ELF-1 (cell line): ENCODE measurements at places on chromosomes 11 and 22.

DNA sequence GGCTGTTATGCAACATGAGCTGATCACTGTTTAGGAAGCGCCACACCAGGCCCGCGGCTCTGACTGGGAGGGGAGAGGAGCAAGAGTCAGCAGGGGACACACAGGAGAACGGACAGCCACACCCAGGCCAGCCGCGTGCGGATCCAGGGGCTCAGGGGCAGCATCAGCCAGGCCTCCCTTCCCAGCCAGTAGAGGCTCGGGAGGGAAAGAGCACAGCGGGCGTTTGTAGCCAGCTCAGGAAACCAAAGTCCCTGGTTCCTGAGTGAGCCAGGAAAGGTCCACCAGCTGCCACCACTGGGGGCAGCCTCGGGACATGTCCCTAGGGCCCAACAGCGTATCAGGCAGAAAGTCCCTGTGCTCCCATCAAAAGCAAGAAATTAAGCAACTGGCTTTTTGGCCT, 71.8 kb upstream of the PITPNB start:
- peak; percentile 92 for DNase-seq

DNA sequence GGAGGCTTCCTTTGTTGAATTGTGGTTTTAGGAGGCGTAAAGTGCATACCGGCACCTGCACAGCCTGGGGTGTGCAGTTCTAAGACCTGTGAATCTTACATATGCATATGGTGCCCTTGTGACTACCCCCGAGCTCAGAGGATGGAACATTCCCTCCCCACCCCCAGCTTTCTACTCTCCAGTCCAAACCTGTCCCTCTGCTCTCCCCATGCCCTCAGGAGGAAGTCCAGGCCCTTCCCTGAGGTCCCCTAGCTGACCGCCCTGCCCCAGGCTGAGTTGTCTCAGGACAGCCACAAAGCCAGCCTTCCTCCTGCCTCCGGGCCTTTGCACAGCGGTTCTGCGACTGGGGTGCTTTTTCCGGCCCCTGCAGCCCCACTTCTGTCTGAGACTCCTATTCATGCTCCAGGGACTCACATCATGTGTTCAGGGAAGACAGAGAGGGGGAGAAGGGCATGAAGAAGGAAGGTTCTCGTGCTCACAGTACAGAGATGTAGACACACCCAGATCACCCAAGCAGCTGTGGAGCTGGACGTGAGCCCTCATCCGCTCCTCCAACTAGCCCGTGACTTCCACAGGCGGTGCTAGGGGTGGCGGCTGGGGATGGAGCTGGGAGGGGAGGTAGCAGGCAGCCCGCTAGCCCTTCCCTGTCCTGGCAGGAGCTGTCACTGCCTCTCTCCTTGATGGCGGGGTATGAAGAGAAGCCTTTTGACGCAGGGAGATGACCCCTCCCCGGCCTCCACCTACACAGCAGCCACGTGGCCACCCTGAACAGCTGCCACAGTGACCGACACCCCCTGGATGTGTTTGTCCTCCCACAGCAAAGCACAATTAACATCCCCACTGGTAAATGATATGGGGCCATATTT, 50.8 kb downstream of the FLRT1 start:
- peak; percentile 73 for DNase-seq

DNA sequence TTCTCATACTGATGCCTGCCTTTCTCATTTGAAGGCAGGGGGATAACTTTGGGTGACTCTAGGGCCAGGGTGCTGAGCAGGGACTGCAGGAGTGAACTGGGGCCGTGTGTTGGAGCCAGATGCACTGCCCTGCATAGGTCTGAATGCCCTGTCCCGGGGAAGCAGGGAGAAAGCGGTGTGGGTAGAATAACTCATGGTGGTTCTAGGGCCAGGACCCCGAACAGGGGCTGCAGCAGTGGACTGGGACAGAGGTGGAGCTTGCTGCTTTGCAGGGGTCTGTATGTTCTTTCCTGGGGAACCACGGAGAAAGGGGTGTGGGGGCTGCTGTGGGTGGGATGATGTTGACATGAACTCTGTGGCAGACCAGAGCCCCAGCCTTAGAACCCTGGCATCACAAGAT, 52.9 kb downstream of the GAB4 start:
- DNase-seq, result no peak

DNA sequence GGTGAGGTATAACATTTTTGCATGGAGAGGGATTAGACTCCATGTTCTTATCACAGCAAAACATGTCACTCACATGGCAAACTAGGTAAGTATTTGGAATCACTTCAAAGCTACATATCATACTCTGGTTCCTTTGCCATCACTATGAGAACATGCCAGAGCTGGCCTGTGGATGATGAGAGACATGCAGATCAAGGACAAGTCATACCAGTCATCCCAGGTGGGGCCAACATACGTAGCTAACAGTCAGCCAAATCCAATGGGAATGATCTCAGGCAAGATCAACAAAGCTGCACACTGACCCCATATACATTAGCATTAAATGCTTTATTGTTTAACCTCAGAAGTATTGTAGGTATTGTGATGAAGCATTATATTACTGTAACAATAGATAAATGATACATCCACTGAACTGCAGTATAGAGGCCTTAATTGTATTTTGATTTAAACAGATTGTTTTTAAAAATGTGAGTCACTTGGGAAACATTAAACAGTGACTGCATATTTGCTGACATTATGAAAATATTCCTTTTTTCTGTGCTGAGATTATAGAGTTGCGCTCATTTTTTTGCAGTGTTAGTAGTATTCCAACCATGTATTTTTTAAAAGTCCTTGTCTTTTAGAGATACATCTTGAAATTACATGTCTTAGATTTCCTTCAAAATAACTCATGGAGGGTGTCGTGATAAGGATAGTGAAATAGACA, 37.3 kb upstream of the ARL14EP start:
- DNase-seq, result no peak

- DNase-seq, result no peak
These were observed 90.4 kb upstream of the CLPB start for GRCh38 chr11:72524711-72525110.

GRCh38 chr11:32487270-32487669, 51.9 kb upstream of the WT1 start:
- DNase-seq, result peak; percentile 18

GRCh38 chr11:124222407-124222806, 18.5 kb upstream of the OR8G1 start:
- no peak for DNase-seq

- DNase-seq, result no peak
These were observed 6.0 kb downstream of the ART5 start for GRCh38 chr11:3635641-3636375.
